GM19239 (cell line): ENCODE measurements at places on chromosomes 1 and 21.

DNA sequence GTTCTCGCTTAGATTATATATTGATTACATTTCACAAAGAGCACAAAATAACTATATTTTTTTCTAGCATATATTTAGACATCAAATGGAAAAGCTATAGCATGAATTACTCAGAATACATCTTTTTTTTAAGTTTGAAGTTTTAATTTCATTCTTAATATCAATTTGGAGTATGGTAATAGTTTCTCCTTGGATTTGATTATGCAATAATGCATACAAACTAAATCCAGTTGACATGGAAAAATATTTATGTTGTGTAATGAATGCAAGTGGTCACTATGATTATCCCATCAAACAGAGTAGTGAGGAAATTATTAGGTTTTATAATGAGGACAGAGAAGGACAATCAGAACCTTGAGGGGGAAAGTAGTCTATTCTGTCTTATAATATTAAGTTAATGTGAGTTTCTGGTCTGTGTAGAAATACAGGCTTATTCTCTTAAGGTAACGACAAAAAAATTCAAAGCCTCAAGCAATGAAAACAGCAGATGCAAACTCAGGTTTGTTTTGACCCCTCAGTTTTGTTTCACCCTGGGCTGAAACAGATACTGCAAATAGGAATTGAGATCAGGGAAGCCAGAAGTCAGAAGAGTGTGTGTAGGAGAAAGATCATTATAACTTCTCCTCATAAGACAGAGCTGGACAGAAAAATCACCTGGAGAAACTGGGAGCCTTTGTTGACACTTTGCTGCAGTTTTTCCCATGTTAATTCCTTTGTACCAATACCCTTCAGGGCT, 23.7 kb downstream of the LRRC8B start:
- no peak for DNase-seq

DNA sequence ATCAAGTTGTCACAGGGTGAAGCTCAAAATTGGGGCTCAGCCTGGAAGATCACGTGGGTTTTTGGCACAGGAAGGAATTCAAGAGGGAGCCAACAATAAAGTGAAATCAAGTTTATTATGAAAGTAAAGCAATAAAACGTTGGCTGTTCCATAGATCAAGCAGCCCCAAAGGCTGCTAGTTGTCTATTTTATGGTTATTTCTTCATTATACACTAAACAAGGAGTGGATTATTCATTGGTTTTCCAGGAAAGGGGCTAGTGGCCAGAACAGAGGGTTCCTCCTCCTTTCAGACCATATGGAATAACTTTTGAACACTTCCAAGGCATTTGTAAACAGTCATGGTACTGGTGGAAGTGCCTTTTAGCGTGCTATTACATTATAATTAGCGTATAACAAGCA, 723.5 kb upstream of the ADAMTS5 start:
- DNase-seq = no peak

DNA sequence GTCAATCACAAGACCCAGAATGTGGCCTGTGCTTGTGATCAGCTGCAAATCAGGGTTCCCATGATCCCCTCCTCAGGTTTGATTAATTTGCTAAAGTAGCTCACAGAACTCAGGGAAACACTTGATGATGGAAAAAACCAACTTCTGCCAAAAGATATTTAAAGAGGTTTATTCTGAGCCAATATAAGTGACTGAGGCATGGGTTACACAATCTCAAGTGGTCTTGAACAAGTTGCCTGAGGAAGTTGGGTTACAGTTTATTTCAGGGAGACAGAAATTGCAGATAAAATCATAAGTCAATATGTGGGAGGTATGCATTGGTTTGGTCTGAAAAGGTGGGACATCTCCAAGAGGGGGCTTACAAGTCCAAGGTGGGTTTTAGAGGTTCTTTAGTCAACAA, 243.1 kb downstream of the S1PR1 start:
- no peak for DNase-seq

GRCh38 chr1:221289103-221289502, 409.9 kb downstream of the HLX start:
- DNase-seq = no peak

- DNase-seq = no peak
These were observed 33.0 kb upstream of the ACTA1 start for GRCh38 chr1:229466887-229467286.

- DNase-seq = no peak
These were observed 965.8 kb downstream of the PLA2G4A start for GRCh38 chr1:187794561-187794960.

- DNase-seq = no peak
These were observed 98.9 kb downstream of the HIVEP3 start for GRCh38 chr1:41819843-41820242.

DNA sequence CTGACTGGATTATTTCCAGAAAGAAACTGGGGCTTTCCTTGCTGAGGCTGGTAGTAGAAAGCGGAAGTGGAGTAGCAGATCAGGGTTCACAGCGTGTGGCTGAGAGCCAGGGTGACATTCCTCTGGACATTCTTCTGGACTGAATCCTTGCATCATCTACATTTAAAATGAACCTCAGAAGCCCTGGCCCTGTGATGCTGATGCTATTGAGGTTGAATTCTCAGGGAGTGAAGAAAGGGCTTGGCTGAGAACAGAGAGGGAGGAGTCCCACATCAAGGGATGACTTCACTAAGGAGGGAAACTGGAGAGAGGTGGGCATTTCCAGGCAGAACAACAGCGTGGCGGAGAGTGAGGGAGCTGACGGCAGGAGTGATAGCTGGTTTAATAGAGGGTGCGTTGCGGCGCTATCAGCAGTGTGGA, 102.3 kb upstream of the LMO4 start:
- DNase-seq = no peak

GRCh38 chr1:108077991-108078390, 113.0 kb upstream of the VAV3 start:
- DNase-seq = no peak

- DNase-seq = no peak
These were observed 7.9 kb downstream of the HYI start for GRCh38 chr1:43445606-43446387.

GRCh38 chr1:16402742-16403141, 34.5 kb downstream of the SPATA21 start:
- no peak for DNase-seq

DNA sequence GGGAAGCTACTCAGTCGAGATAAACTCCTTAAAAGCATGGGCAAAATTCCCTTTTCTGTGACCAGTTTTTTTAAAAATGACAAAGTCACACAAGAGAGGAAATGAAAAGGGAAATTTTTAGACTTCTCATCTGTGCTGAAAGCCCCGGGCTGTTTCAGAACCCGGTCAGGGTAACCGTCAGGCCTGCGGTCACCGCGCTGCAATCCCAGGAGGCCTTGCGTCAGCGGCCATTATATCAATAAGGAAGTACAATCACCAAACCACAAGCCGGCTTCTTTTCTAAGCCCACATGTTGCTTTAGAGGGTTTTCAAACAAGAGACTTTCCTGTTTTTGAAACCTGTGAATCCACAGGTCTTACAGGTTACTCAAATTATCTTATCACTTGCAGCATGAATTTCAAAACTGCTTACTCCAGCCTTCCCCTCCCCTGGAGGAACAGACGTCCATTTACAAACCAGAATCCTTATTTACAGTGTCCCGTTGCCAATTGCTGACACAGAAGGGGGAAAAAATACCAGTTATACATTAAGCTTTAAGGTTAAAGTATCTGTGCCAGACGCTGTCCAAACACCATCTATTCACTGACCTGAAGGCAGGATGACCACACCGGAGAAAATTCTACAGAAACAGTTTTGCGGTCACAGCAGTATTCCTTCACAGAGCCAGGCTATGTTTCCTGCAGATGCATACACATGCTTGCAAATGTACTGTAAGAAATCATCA, 165.3 kb downstream of the TOMM20 start:
- DNase-seq = peak; percentile 69

GRCh38 chr1:214446772-214447556, 104.4 kb downstream of the PTPN14 start:
- DNase-seq = peak; percentile 9

DNA sequence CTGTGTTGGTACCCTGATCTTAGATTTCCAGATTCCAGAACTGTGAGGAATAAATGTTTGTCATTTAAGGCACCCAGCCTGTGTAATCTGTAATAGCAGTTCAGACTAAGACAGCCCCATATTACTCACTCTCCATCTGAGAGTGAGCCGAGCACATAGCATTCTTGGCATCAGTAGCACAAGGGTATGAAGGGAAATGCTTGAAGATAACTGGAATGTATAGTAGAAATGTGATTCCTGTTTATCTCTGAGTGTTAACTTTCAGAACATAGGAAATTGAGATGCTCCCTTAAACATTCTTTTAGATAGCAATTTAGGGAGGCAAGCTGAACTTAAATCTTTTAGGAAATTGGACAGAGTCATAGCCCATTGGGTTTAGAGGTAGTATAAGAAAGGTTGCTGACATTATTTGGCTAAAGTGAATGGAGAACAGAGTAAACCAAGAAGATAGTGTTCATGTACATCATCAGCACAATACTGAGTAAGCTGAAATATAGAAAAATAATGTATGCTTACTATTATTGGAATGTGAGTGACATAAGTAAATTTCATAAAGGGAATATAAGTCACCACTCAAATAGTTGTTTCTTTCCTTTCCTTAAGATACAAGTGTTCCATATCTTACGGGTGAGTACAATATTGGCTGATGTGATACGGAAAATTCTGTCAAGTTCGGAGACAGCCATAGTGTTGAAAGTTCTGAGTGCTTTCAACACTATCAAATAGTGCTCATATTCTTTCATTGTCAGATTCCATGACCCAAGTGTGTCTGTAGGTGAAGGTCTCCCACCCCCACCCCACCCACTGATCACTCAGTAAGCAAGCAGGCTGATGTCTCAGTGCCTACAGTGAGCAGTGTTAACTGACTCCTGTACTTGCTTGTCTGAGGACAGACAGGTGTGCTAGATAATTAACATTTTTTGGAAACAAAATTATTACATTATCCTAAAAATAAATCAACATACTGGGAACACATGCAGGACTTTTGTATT, 73.7 kb downstream of the LRRC8D start:
- DNase-seq = no peak

GRCh38 chr1:39144924-39145323, 59.6 kb upstream of the MACF1 start:
- DNase-seq = no peak

- peak; percentile 66 for DNase-seq
These were observed 2.3 kb downstream of the LDLRAD2 start for GRCh38 chr1:21814241-21814918.
